Hippocampal formation (tissue), 2 donors: ENCODE measurements at places on chromosomes 16 and 17.

DNA sequence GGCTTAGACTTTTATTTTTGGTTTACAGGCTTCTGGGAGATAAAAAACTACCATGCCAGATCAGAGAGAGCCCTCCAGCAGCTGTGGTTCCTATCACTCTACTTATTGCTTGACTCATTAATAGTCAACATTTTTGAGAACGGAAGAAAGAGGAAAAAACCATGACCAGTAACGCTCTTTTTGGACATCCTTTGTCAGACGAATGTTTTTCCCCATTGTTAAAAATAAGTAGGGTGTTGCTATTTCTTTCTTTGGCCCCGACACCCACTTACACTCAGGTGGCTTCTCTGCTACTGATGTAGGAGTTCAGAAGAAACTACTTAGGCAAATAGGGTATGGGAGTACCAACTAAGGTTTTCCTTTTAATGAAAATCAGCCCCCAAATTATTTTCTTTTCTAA lies 27.5 kb downstream of the TVP23A start:
- no peak for DNase-seq

DNA sequence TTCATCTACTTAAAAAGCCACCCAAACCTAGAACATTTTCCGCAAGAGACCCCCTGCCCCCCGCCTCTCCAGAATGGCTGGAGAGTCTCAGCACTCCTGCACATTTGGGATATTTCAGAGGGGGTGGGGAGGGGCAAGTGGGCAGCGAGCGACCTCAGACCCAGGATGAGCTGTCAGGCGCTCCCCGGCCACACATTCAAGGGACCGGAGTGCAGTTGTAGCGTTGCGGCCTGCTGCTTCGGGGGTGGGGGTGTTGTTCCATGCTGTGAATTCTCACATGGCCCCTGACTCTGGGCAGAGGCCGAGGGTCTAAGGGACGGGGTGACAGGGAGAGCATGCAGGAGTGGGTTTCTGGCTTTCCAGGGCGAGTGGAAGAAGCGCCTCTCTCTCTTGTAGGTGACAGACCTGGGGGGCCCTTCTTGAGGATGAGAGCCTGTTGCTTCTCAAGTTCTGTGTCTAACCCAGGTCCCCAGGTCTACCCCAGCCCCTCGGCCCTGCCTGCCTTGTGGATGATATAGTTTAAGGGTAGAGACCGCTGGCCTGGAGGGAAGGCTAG lies 231.2 kb downstream of the SEC14L1 start:
- no peak for DNase-seq

- DNase-seq, result no peak
Observed at GRCh38 chr17:7425316-7425715, at the start of gene SPEM2. TSS of gene SPEM2 (plus strand) at chr17:7425616. CDS start at chr17:7425689, 73 bp downstream.

GRCh38 chr17:10337976-10338375 lies 34.8 kb downstream of the MYH13 start:
- no peak for DNase-seq
